Mesendoderm (in vitro differentiated cells): ENCODE measurements at places on chromosomes 1 and 21.

DNA sequence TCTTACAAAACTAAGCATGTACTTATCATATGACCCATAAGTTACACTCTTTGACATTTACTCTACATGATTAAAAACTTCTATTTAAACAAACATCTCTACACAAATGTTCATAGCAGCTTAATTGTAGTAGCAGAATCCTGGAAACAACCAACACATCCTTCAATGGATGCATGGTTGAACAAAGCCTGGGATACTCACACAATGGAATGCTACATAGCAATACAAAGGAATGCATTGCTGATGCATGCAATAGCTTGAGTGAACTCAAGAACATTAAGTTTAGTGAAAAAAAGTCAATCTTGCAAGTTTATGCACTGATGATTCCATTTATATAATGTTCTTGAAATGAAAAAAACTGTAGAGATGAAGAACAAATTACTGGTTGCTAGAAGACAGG, 686.9 kb downstream of the LRRIQ3 start:
- DNase-seq = peak; percentile 11

DNA sequence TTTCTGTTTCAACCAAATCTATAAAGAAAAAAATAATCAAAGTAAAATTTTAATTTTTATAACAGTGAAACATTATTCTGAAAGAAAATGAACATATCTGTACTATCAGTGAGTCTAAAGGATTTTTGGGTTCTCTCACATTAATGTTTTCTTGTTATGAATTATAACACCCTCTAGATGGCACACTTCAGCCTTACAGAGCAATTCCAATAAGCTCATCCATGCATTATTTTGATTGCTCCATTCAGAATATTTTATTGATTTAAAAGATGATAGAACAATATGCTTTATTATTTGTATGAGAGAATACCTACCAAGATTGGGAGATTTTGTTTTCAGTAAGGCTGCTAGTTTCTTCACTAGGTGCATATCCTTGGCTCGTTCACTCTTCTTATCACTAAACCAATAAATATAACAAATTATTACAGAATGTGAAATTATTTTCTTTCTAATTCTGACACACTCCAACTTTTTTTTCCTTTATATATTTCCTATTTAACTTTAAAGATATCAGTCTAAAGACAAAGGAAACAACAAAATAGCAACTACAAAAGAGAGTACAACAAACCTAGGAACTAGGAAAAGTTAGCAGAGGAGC, 82.4 kb downstream of the RAB3GAP2 start:
- no peak for DNase-seq

DNA sequence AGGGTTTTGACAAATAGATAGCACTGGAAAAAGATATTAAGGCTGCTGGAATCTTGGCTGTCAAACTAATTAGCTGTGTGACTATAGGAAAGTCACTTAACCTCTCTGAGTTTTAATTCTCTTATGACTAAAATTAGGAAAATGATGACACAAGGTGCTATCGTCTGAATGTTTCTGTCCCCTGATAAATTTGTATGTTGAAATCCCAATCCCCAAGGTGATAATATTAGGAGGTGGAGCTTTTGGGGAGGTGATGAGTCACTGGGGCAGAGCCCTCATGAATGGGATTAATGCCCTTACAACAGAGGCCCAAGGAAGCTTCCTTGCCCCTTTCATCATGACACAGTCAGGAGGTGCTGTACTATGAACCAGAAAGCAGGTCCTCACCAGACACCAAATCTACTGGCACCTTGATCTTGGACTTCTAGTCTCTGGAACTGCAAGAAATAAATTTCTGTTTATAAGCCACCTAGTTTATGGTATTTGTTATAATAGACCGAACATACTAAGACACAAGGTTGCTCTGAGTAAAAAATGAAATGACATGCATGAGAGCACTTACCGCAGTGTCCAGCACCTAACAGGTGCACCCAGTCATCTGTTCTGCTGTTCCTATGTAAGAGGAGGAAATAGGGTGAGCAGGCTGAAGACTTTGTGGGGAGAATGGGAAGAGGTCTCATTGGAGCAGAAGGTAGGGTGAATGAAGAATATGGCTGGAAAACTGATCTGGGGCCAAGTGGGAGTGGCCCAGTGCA, 26.3 kb upstream of the DISP1 start:
- DNase-seq = no peak

GRCh38 chr1:26029864-26030481, 8.4 kb downstream of the EXTL1 start:
- DNase-seq = peak; percentile 55

DNA sequence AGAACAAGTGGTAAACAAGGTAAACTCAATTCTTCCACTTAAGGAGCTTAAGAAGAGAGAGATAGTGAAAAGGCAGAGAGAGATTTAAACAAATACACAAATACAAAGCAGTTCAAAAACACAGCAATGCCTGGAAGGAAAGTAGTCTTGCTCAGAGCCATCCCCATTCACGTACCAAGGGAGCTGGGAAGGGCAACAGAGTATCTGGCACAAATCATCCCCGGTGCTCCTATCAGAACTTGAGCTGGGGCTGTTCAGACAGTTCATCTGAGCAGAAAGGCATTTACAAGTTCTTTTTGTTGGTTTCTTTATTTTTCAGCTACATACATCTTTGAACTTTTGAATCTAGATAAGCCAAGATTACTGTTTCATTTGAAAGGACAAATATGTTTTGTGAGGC, 233.9 kb downstream of the KCNH1 start:
- no peak for DNase-seq

GRCh38 chr1:201676197-201676596, 137.3 kb downstream of the NAV1 start:
- peak; percentile 61 for DNase-seq

DNA sequence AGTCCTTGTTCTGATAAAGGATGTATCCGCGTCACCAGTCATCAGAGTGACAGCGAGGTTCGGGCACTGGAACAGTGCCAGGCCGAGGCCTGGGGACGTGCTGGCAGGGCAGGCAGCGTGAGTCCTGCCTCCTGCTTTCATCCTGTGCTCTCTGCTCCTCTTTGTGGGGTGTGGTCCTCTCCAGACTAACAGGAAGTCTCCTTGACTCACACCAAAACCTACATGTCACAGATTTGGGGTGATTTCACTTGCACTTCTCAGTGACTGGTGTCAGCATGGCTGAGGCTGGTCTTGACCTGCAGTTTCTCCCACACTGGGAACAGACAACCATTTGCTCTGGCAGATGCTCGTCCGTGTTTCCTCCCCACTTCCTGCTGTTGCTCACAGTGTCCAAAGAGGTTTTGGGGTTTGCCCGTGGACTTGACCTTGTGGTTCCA, 8.8 kb upstream of the NLRP3 start:
- no peak for DNase-seq

DNA sequence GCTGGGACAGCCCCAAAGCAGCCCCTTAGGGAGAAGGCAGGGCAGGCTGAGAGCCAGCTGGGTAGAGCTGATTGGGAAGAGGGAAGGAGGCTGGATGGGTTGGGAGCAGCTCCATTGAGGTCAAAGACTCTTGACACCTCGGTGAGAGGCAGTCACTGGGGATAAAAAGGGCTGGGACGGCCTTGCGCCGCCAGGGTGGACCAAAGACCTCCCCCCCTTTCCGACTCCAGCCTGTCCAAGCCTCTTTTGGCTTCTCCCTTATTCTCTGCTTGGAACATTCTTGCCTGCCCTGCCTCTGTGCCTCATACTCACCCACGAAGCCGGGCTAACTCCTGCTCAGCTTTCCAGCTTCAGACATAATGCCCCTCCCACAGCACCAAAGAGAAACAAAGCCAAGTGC, 51.1 kb downstream of the LRRC38 start:
- DNase-seq = no peak

DNA sequence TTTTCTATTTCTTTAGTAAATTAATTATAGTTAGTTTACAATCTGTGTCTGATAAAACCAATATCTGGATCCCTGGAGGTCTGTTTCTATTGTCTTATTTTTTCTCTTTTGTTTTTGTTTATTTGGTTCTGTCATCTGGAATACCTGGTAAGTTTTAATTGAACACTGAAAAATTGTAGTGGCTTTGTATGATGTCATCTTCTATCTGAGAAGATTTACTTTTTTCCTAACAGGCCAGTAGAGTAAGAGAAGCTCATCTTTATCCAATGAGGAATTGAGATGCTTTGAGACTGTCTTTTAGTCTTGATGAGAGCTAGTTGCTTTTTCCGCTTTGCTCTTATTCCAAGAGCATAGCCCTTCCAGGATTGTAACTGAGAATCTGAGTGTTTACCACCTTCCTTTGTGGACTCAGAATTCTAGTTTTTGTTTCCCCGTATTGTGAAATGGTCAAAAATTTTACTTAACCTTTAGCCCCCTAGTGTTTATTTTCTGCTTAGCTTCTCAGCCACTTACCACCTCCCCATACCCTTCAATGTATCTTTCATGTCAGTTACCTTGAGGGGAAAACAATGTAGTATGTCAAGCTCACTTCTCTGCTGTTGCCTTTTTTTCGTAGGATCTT, 25.0 kb downstream of the PTGFRN start:
- DNase-seq = peak; percentile 62

GRCh38 chr1:246151796-246152434, 355.2 kb downstream of the SMYD3 start:
- peak; percentile 67 for DNase-seq

- no peak for DNase-seq
Observed at GRCh38 chr1:22711591-22712501, 1.2 kb downstream of the EPHB2 start.

DNA sequence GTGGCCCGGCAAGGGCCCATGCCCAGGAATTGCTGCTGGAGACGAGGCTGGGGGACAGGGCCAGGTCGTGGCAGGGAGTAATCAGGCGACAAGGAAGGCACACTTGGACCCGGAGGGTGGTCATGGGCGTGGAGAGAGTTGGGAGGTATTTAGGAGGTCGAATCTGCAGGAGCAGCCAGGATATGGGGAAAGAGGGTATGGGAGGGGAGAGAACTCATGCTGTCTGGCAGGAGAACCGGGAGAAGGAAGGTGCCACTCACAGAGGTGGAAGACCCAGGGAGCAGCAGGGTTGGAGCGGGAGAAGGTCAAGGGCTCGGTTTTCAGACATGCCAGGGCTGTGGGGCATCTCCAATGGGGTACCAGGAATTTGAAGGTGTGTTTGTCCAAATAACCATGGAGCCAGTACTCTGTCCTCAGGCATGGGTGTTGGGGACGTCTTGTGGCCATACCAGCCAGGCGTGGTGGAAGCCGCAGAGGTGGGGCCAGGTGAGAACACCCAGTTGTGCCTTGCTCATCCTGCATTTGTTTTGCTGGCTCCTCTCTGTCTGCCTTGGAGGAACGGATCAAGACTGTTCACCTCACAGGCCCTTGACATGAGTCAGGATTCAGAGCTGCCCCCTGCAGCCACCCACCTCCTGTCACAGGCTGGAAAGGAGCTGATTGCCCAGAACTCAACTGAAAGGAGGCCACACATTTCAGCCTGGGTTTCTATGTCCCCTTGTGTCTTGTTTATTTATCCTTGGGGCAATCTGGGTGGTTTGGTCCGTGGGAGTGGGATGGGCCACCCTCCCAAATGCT, 111.6 kb downstream of the SPSB1 start:
- peak; percentile 57 for DNase-seq

GRCh38 chr1:29245876-29246275, 9.6 kb downstream of the PTPRU start:
- DNase-seq = no peak

GRCh38 chr1:204322339-204322868, 37.3 kb downstream of the PLEKHA6 start:
- DNase-seq = peak; percentile 81

DNA sequence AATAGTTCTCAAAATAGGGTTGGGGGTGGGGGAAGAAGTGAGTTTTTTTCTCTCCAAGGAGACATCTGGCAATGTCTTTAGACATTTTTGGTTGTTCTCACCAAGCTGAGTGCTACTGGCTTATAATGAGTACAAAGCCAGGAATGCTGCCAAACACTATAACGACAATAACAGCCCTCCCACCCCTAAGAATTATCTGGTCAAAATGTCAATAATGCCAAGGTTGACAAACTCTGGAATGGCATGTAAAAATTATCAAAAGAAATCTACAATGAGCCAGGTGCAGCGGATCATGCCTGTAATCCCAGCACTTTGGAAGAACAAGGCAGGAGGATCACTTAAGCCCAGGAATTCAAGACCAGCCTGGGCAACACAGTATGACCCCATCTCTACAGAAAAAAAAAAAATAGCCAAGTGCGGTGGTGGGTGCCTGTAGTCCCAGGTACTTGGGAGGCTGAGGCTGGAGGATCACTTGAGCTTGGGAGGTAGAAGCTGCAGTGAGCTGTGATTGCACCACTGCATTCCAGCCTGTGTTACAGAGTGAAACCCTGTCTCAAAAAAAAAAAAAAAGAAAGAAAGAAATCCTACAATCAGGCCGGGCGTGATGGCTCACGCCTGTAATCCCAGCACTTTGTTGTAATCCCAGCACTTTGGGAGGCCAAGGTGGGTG, 2.5 kb downstream of the ATP5PF start:
- peak; percentile 5 for DNase-seq

DNA sequence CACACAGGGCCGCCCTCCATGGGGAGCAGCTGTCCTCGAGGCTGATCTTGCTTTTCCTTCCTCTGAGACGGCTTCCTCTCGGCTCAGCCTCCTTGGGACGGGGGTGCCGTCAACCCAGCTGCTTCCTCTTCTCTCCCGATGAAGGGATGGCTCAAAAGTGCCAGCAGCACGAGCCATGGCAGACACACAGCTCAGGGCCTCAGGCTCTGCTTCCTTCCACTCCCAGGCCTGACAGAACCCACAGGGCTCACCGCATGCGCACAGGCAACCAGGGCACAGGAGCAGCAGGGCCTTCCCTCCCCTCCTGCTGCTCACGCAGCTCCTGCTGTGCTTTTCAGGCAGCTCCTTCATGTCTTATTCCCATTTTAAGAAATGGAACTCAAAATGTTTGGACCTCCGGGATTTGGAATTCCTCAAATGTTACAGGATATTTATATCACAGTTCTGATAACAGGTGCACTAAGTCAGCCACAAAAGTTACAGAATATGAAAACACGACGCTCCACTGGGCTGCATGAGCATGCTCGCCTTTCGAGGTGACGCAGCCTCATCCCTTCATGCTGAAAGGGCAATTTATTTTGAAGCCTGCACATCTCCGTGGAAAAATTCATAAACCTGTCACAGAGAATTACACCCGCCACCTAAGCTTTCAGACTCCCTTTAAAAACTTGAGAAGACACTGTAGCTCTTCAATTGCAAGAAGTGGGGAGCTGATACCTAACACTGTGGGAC, 84.4 kb downstream of the HSF2BP start:
- DNase-seq = no peak

- no peak for DNase-seq
Observed at GRCh38 chr1:221672965-221673364, 68.9 kb downstream of the DUSP10 start.

- no peak for DNase-seq
Observed at GRCh38 chr1:70072231-70072751, 133.1 kb downstream of the LRRC40 start.

DNA sequence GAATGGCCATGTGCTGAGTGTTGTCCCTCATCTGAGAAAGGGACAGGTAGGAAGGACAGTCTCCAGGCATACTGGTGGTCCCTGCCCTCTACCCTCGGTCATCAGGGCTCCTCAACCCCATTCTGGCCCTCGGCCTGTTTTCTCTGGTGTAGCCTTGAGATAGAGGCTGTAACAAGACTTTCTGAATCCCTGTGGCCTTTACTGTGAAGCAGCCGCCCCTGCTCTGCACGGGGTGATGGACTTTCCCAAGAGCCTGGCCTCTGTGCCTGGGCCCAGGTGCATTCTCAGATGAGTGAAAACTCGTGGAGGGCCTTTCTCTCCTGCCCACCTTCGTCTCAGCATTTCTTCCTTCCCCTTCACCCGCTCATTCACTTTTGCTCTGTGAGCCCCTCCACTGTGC, 3.0 kb upstream of the CASQ1 start:
- no peak for DNase-seq
